ENCODE measurements at places on chromosomes 12 and 14.

GRCh38 chr14:100684154-100684553 lies 42.5 kb upstream of the DLK1 start:
- no peak for DNase-seq

DNA sequence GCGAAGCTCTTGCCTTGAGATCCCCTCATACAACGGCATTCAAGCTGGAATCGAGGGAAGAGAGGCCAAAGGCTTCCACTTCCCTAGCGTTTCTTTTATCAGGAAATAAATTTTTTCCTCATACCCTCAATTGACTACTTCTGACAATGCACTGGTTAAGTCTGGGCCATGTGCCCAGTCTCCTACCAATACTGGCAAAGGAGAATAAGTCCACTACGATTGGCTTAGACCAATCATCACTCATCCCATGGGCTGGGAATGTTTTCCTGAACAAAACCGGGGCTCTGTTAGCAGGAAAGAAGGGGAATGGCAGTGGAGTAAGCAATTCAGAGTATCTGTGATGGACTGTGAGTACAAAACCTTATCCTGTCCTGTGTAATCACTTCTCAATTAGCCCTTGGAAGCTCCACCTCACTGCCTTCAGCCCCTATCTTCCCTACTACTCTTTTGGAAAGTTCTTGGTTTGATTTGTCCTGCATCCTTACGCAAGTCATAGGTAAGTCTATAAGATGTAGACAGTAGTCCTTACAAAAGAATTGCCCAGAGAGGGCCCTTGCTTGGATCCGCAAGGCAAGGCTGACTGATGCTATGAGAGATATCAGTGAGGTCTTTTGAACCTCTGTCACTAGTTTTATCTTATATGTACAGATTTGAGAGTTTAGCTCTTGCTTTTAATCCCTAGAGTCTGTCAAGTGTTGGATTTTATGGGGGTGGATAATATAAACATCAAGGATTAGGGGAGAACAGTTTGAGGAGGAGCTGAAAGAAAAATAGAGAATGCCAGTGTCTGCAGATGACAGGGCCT lies 36.3 kb upstream of the CDK17 start:
- no peak for DNase-seq

GRCh38 chr14:65015391-65015790 lies 28.7 kb downstream of the FNTB start:
- DNase-seq, result no peak

DNA sequence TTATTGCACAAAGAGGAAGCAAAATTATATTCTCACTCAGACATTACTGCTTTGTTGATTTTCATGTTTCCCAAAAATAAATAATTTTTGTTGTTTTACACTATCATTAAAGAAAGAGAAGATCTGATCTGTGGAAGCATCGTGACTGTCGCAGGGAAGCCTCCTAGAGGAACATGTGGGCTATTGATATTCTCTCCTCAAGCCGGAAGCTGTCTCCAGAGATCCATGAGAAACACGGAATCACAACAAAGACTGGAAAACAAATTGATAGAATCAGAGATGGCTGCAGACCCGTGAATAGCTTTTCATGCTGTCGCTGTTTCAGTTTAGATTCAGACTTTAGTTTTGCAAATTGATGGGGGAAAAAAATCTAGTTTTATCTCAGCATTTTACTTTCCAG lies 235.2 kb upstream of the TMPO start:
- DNase-seq, result no peak

GRCh38 chr14:82388488-82388887 lies 854.8 kb upstream of the SEL1L start:
- DNase-seq, result no peak

GRCh38 chr14:61003571-61003970 lies 22.5 kb downstream of the SLC38A6 start:
- DNase-seq, result no peak

GRCh38 chr12:96354326-96354725 lies 45.9 kb downstream of the CDK17 start:
- no peak for DNase-seq

GRCh38 chr14:93946541-93947090 lies 19.5 kb downstream of the FAM181A start:
- DNase-seq, result no peak

DNA sequence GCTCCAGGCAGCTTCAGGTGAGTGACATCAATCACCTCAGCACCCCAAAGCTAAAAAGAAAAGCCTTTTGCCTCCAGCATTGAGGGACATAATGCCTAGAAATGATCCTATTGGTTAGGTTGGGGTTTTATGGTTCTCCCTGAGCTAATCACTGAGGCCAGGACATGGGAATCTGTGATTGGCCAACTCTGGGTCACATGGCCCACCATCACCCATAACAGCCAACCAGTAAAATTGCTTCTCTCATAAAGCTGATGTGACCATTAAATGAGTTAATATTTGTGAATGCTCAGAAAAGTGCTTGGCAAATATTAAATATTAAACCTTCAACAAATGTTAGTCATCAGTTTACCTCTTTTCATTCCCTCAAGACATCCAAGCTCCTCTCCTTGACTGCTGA lies 60.2 kb downstream of the TBX3 start:
- no peak for DNase-seq

DNA sequence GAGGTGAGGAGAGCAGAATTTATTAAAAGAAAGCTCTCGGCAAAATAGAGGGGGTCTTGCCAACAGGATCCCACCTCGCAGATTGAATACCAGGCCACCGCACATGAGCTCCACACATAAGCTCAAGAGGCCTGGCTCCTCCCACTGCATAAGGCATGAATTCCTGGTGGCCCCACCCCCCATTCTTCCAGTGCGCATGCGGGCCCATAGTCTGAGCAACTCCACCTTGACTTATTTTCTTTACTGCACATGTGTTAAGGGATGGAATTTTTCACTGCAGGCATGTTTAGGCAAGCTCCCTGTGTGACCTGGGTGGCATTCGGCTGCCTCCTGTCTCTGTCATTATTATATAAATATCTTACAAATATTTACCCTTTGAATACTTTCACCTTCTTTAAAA lies 412.5 kb downstream of the RMST start:
- DNase-seq, result no peak

DNA sequence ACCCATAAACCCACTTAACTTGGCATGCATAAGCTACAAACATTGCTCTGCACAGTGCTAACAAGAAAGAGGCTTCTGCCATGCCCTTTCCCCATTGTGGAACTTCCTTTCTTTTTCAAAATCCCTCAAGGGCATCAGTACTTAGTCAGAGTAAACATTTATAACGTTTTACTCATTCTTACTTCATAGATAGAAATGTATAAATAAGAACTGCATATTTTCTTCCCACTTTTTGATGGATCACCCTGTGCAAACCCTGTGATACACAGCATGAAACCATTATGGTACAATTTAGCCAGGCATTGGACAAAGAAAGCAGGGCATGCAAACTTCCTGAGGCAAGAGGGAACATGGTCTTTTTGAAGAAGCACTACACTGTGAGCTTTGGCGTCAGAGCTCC lies 113.8 kb upstream of the FOXG1 start:
- no peak for DNase-seq

DNA sequence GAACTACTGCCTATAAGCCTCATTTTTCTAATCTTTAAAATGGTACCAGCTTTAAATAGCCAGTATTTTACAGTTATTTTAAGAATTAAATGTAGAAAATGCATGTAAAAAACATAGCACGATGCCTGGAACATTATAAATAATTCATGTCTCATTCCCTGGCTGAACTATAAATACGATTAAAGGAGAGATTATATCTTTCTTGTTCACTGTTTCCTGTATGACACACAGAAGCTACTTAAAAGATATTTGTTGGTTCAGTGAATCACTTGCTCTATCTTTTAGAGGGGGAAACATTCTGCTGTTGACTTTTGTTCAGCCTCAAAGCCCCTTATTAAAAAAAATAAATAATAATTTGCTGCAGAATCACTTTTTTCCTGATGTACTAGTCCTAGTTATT lies 406.9 kb downstream of the LRFN5 start:
- no peak for DNase-seq

GRCh38 chr14:104770851-104771272 lies 17.9 kb downstream of the SIVA1 start:
- peak; percentile 37 for DNase-seq

DNA sequence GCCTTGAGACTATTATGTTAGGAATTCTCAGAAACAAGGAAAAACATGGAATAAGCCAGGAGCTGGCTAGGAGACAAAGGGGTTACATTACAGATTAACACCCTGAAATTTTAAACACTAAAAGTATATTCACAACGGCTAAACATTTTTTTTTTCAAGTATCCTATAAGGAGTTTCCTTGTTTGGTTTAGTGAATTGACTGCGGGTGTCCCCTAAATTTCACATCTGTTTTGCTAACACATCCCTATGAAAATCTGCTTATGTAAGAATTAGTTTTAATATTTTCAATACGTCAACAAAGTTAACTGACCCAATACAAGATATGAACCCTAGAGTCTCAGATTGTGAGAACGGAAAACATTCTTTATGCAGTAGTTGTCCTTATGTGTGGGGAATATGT lies 19.0 kb downstream of the TAOK3 start:
- no peak for DNase-seq

GRCh38 chr14:31962920-31963319 lies 114.2 kb upstream of the ARHGAP5 start:
- DNase-seq, result no peak
